ENCODE measurements at places on chromosomes 5 and 9. TPM values are rescaled to one million over a fixed set of nuclear protein-coding genes. Genes with fewer than 3 reads are reported as not detected.

Gene ZNF454
- not detected for total RNA-seq

Gene PCDHGA10
- not detected for total RNA-seq

Gene PRRC1
- total RNA-seq: 47.1 TPM

Gene SPATA31C1
- not detected for total RNA-seq

Gene RNF183
- total RNA-seq: 0.64 TPM

Gene PCDHA7
- not detected for total RNA-seq

Gene GRXCR2
- not detected for total RNA-seq

Gene HAPLN1
- total RNA-seq: not detected

Gene CDO1
- total RNA-seq: 0.55 TPM

Gene IRGM
- 2.3 TPM for total RNA-seq

Gene MAMDC2
- not detected for total RNA-seq

Gene BTNL8
- total RNA-seq: not detected

- DNase-seq: no peak
- no peak overlapping the region for H3K4me3 ChIP-seq
These were observed 133.2 kb downstream of the EDIL3 start for GRCh38 chr5:84251503-84251902.

DNA sequence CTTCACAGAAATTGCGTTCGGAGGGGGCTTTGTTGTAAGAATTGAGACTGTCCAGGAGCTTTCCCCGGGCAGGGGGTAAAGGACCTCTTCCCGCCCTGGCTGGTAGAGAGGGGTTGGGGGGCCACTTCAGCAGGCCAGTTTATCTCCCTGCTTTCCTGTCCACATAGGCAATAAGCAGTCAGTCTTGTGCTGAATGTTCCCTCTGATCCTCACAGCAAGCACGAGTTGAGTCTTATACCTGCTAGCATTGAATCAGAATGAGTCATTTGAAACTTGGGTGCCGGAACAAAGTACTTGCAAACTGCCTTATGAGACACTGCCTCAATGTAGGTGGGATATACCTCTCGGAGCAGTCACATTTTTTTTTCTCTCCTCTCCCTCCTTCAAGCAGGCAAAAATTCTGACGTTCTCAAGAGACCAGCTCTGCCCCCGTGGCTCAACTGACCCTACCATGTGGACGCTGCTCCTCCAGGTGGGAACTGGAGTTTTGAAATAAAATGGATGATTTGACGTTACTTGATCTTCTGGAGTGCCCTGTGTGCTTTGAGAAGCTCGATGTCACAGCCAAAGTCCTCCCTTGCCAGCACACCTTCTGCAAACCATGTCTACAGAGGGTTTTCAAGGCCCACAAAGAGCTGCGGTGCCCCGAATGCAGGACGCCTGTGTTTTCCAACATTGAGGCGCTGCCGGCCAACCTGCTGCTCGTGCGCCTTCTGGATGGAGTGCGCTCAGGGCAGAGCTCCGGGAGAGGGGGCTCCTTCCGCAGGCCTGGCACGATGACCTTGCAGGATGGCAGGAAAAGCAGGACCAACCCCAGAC, 1.3 kb downstream of the SH3RF2 start:
- H3K4me3 ChIP-seq: no peak overlapping the region
- peaks cover 69% of the 10 kb centered on the region for H3K27me3 ChIP-seq
- H3K4me1 ChIP-seq: peaks cover 46% of the 10 kb centered on the region
- DNase-seq: peak; percentile 54

GRCh38 chr5:77239126-77239741, 28.8 kb downstream of the PDE8B start:
- DNase-seq: peak; percentile 39
- H3K27me3 ChIP-seq: peaks cover 15% of the 10 kb centered on the region
- no peak overlapping the region for H3K27ac ChIP-seq
- H3K36me3 ChIP-seq: no peaks in the 10 kb centered on the region
- H3K4me3 ChIP-seq: no peak overlapping the region
- no peaks in the 10 kb centered on the region for H3K4me1 ChIP-seq

- no peak for DNase-seq
- H3K27me3 ChIP-seq: no peaks in the 10 kb centered on the region
- H3K4me3 ChIP-seq: no peak overlapping the region
- peaks cover 2% of the 10 kb centered on the region for H3K4me1 ChIP-seq
- H3K36me3 ChIP-seq: no peaks in the 10 kb centered on the region
These were observed 445.7 kb upstream of the TRPC7 start for GRCh38 chr5:136811086-136811485.

- peaks cover 18% of the 10 kb centered on the region for H3K4me1 ChIP-seq
- H3K36me3 ChIP-seq: peaks cover 5% of the 10 kb centered on the region
- peak within 1 kb of the TSS; percentile 86 for H3K27ac ChIP-seq
- DNase-seq: peak; percentile 97
- H3K27me3 ChIP-seq: no peaks in the 10 kb centered on the region
- peak within 1 kb of the TSS; percentile 82 for H3K4me3 ChIP-seq
These were observed at the start of gene ZER1 for GRCh38 chr9:128771745-128772519. Gene ZER1 (minus strand): TSS chr9:128771927. CDS start chr9:128755565, 16,362 bp downstream.

GRCh38 chr5:89864941-89865340, 544.6 kb downstream of the CETN3 start:
- H3K4me1 ChIP-seq: no peaks in the 10 kb centered on the region
- H3K27me3 ChIP-seq: no peaks in the 10 kb centered on the region
- DNase-seq: no peak
- no peak overlapping the region for H3K27ac ChIP-seq
- H3K4me3 ChIP-seq: no peak overlapping the region
- H3K36me3 ChIP-seq: no peaks in the 10 kb centered on the region

DNA sequence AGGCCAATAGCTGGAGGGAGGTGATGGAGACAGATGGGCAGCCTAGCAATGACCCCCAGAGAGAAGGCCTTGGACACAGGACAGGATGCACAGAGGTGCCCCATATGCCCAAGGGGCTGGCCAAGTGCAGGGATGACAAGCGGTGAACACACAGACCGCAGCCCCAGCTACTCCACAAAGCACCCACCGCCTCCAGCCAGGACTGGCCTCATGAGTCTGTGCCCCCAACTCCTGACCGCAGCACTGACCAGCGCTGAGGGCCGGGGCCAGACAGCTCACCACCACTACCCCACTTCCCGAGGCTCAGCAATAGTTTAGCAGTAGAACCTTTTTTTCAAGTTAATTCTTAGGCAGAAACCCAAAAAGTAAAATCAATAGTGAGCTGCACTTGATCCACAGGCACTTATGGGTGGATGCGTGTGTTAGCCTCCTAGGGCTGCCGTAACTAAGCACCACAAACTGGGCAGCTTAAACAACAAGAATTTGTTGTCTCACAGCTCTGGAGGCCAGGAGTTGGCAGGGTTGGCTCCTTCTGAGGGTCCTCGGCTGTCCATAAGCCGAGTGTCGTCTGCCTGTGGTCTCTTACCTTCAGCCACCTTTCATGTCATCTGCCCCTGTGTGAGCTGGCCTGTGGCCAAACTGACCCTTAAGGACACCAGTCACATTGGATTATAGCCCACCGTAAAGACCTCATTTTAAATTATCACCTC, 14.1 kb downstream of the ROR2 start:
- no peak overlapping the region for H3K27ac ChIP-seq
- H3K27me3 ChIP-seq: peaks cover 1% of the 10 kb centered on the region
- no peaks in the 10 kb centered on the region for H3K4me1 ChIP-seq
- no peak for DNase-seq
- H3K36me3 ChIP-seq: no peaks in the 10 kb centered on the region

- H3K4me1 ChIP-seq: no peaks in the 10 kb centered on the region
- H3K4me3 ChIP-seq: no peak overlapping the region
- no peaks in the 10 kb centered on the region for H3K36me3 ChIP-seq
- no peaks in the 10 kb centered on the region for H3K27me3 ChIP-seq
- no peak overlapping the region for H3K27ac ChIP-seq
These were observed 247.2 kb downstream of the CDH10 start for GRCh38 chr5:24397601-24398000.

DNA sequence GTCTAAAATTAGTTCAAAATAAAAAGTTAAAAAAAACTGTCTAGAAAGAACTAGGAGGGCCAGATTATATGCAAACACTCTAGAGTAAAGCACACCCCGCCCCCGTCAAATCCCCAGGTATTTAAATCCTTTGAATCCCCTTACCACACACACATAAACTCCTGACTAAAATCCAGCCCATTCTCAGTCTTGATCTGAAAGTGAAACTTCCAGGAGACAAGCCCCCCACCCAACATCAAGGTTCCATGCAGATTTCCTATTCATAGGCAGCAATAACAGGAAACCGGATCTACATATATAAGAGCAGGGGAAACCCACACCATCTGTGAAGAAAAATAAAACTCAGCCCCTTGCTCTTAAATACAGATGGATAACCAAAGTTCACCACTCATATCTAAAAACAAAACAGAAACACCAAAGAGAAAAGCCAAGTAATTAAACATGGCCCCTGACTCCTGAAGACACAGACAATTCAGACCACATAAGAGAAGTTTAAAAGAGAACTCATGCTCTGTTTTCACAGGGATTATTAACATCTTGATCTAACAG, 42.3 kb downstream of the MARCHF3 start:
- H3K4me3 ChIP-seq: peak overlapping the region; percentile 37
- no peaks in the 10 kb centered on the region for H3K36me3 ChIP-seq
- no peaks in the 10 kb centered on the region for H3K27me3 ChIP-seq

- no peak overlapping the region for H3K27ac ChIP-seq
- H3K4me3 ChIP-seq: no peak overlapping the region
- no peaks in the 10 kb centered on the region for H3K27me3 ChIP-seq
- no peak for DNase-seq
- no peaks in the 10 kb centered on the region for H3K4me1 ChIP-seq
These were observed 672.9 kb upstream of the GRAMD2B start for GRCh38 chr5:125750147-125750860.

- H3K27ac ChIP-seq: no peak overlapping the region
- H3K36me3 ChIP-seq: no peaks in the 10 kb centered on the region
- H3K4me1 ChIP-seq: no peaks in the 10 kb centered on the region
- peaks cover 13% of the 10 kb centered on the region for H3K27me3 ChIP-seq
- DNase-seq: no peak
These were observed 78.4 kb upstream of the DAB2 start for GRCh38 chr5:39503155-39503554.

- no peak for DNase-seq
- H3K36me3 ChIP-seq: no peaks in the 10 kb centered on the region
- no peak overlapping the region for H3K4me3 ChIP-seq
- H3K27ac ChIP-seq: no peak overlapping the region
- no peaks in the 10 kb centered on the region for H3K27me3 ChIP-seq
These were observed 136.1 kb downstream of the GAPVD1 start for GRCh38 chr9:125397736-125398135.

DNA sequence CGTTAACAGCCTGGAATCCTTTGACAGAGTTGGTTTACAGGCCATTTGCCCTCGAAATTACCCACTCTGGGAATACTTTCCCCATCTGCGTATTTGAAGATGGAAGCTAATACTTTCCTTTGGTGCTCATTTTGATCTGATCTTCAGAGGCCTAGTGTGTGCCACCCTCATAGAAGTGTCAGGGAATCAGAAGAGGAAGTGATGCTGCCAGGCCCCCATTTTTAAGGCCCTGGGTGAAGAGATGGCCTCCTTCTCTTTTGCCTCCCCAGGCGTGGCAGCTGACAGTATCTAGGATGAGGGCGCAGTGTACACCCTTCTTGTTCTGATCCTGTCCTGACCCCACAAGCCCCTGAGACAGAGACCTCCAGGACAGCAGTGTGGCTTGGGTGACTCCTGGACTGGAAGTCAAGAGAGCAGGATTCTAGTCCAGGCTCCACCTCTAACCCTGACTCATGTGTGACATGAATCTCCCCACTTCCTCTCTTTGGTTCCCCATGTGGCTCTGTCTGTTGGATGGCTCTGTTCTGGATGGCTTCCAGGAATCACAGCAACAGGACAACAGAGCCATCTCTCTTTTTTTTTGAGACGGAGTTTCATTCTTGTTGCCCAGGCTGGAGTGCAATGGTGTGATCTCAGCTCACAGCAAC, 27.8 kb downstream of the CSF1R start:
- H3K4me1 ChIP-seq: no peaks in the 10 kb centered on the region
- H3K4me3 ChIP-seq: no peak overlapping the region
- no peak overlapping the region for H3K27ac ChIP-seq

GRCh38 chr9:5897851-5898250, 7.2 kb downstream of the MLANA start:
- H3K4me1 ChIP-seq: peaks cover 20% of the 10 kb centered on the region
- DNase-seq: no peak
- no peaks in the 10 kb centered on the region for H3K27me3 ChIP-seq
- no peak overlapping the region for H3K4me3 ChIP-seq
- H3K36me3 ChIP-seq: peaks cover 4% of the 10 kb centered on the region
- no peak overlapping the region for H3K27ac ChIP-seq

GRCh38 chr5:72786676-72787075, 29.8 kb upstream of the TNPO1 start:
- no peak overlapping the region for H3K4me3 ChIP-seq
- H3K27me3 ChIP-seq: peaks cover under 1% of the 10 kb centered on the region
- H3K36me3 ChIP-seq: no peaks in the 10 kb centered on the region

DNA sequence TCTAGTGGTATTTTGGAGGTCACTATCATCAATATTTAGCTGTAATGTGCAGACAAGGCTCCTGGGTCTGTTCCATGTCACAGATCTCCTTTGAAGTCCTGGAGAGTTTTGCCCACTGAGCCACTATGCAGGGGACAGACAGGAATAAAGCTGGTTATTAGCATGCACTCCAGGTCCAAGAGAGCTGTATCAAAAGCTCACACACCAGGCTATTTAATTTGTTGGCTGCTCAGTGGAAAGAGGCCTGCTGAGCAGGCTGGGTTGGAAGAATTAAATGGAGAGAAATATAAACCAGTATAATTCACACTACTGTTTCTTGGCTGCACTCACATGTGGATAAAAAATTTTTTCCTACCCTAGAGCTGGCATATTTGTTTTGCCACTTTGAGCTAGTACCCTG, 113.8 kb upstream of the TAF11L2 start:
- H3K4me3 ChIP-seq: no peak overlapping the region
- H3K27me3 ChIP-seq: no peaks in the 10 kb centered on the region
- H3K4me1 ChIP-seq: no peaks in the 10 kb centered on the region
- no peaks in the 10 kb centered on the region for H3K36me3 ChIP-seq
- no peak for DNase-seq
- H3K27ac ChIP-seq: no peak overlapping the region

GRCh38 chr5:32100230-32100629, 73.9 kb downstream of the GOLPH3 start:
- no peak for DNase-seq
- no peak overlapping the region for H3K4me3 ChIP-seq

- H3K27me3 ChIP-seq: peaks cover 28% of the 10 kb centered on the region
- no peak overlapping the region for H3K27ac ChIP-seq
- H3K4me1 ChIP-seq: peaks cover 8% of the 10 kb centered on the region
- no peak overlapping the region for H3K4me3 ChIP-seq
- no peak for DNase-seq
- H3K36me3 ChIP-seq: no peaks in the 10 kb centered on the region
These were observed 2.0 kb upstream of the CDC14B start for GRCh38 chr9:96621618-96622017.

DNA sequence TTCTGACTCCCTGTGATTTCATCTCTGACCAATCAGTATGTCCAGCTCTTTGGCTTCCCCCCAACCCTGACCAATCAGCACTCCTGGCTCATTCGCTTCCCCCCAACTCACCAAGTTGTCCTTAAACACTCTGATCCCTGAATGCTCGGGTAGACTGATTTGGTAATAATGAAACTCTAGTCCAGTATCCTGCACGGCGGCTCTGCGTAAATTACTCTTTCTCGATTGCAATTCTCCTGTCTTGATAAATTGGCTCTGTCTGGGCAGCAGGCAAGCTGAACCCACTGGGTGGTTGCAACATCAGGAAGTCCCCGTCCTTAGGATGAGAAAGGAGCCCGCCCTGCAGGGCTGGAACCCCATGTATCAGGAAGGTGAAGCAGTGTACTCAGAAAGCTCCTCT, 10.4 kb downstream of the FCN2 start:
- DNase-seq: no peak
- H3K27me3 ChIP-seq: peaks cover 7% of the 10 kb centered on the region
- no peaks in the 10 kb centered on the region for H3K36me3 ChIP-seq
- H3K27ac ChIP-seq: no peak overlapping the region
- no peak overlapping the region for H3K4me3 ChIP-seq
- no peaks in the 10 kb centered on the region for H3K4me1 ChIP-seq

All from activated CD4-positive, alpha-beta T cell treated with anti-CD3 and anti-CD28 coated beads for 36 hours (primary cell).